Kidney epithelial cell (primary cell): ENCODE measurements at places on chromosomes 2 and 18.

- DNase-seq = peak; percentile 35
Measured at GRCh38 chr2:185857691-185858090, 119.1 kb downstream of the FSIP2 start.

DNA sequence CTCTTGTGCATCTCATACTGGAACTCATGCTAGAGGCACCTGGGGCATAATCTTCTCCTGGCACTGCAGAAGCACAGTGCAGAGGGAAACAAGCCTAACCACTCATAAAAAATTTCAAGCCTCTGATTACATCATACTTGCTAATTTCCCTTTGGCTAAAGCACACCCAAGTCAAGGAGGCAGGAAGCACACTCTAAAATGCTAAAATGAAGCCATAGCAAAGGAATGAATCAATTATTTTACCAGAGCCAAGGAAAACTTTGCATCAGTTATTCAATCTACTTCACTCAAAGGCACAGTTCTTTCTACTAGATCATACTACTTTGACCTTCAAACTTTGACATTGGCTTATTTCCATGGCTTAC lies 79.6 kb upstream of the SPOPL start:
- peak; percentile 75 for DNase-seq

DNA sequence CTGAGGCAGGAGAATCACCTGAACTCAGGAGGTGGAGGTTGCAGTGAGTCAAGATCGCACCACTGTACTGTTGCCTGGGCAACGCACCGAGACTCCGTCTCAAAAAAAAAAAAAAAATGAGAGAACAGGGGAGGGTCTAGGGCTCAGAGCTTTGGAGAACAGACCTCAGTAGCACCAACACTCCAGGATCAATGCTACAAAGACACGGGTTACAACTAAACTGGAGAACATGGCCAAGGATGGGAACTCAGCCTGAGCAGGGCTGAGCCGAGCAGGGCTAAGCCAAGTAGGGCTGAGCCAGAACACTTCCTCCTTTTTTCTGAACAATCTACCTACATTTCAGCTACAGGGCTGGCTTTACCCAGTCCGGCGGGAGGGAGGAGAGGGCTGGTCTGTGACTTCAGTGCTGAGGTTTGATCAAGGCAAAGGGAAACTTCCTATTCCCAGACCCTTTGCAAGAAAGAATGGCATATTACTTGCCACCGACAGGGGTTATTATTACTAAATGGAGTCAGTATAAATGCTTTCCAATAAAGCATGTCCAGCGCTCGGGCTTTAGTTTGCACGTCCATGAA lies 2.9 kb upstream of the CASP8 start:
- DNase-seq = no peak

- DNase-seq = peak; percentile 50
Measured at GRCh38 chr2:42195559-42195958, 26.4 kb downstream of the EML4 start.

GRCh38 chr18:32379891-32380290 lies 90.8 kb downstream of the GAREM1 start:
- no peak for DNase-seq
